ENCODE measurements at places on chromosomes 4 and X. TPM values are rescaled to one million over a fixed set of nuclear protein-coding genes. Genes with fewer than 3 reads are reported as not detected.

The RTL5 gene
- total RNA-seq: 7.8 TPM

The RHOXF2B gene
- not detected for total RNA-seq

The MAB21L2 gene
- total RNA-seq: not detected

The CAPN6 gene
- 0.31 TPM for total RNA-seq

The IL1RAPL1 gene
- 16.0 TPM for total RNA-seq

The CXXC4 gene
- 79.8 TPM for total RNA-seq

The RNF150 gene
- 53.2 TPM for total RNA-seq

The GPRASP3 gene
- 48.5 TPM for total RNA-seq

The FOXP3 gene
- not detected for total RNA-seq
